ENCODE measurements at places on chromosomes 4 and X. TPM values are rescaled to one million over a fixed set of nuclear protein-coding genes. Genes with fewer than 3 reads are reported as not detected.

The UNC5C gene
- total RNA-seq: 0.97 TPM

The SHROOM2 gene
- total RNA-seq: 22.3 TPM

The TMSB4X gene
- total RNA-seq: 3,201 TPM

GRCh38 chrX:57137501-57137900 lies 304 bp upstream of the SPIN2A start:
- peaks cover 4% of the 10 kb centered on the region for H3K4me1 ChIP-seq
- H3K4me3 ChIP-seq: peak overlapping the region; percentile 81
- peak overlapping the region; percentile 84 for H3K27ac ChIP-seq
- no peak for DNase-seq

DNA sequence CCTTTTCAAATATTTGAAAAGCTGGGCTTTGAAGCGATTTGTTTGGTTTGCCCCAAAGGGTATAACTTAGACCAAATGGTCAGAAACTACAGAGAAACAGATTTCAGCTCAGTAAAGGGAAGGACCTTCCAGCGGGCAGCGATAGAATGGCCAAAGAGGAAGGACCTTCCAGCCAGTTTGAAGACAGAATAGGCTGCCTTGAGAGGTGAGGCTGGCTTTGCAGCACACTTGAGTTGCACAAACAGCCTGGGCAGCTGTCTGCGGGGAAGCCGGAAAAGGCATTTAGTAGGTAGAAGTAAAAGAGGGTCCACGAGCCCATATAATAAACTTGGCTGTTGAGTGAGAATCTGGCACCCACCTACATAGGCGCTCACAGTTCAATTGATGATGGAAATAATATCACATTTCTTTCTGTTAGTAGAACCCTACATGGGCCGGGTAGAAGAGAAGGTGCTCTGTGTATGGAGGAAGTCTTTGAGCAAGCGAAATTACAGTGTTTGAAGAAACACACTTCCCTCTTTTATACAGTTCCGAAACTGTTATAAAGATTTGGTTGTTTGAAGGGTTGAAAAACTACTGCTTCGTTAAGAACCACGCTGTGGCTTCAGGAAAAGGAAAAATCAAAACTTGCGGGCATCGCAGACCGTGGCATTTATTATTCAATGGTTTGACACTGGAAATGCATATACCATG lies 75.0 kb upstream of the SORBS2 start:
- H3K27ac ChIP-seq: no peak overlapping the region
- H3K36me3 ChIP-seq: no peaks in the 10 kb centered on the region
- no peaks in the 10 kb centered on the region for H3K27me3 ChIP-seq
- no peak overlapping the region for H3K4me3 ChIP-seq

DNA sequence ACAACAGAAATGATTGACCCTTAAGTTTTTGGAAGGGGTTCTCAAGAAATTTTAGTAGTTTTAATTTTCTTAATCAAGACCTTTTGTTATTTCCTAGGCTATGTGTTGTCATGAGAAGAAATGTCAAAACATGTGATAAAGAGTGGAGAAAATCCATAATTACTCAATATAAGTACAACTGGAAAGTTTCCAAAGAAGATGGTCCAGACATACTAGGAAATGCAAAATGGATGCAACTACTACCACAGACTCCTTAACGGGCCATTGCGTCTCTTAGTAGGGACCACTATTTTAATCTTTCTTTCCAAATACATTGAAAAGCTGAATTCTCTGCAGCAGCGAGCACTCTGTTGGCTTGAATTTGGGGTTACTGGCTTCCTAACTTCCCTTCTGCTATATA lies 148.8 kb downstream of the NWD2 start:
- no peak for DNase-seq
- no peak overlapping the region for H3K4me3 ChIP-seq
- no peaks in the 10 kb centered on the region for H3K4me1 ChIP-seq
- H3K27ac ChIP-seq: no peak overlapping the region

- no peak overlapping the region for H3K27ac ChIP-seq
- peaks cover 81% of the 10 kb centered on the region for H3K36me3 ChIP-seq
Measured at GRCh38 chr4:41679991-41680390, 68.5 kb downstream of the PHOX2B start.

- H3K27ac ChIP-seq: no peak overlapping the region
- no peak overlapping the region for H3K4me3 ChIP-seq
Measured at GRCh38 chrX:40132751-40133150, 35.0 kb upstream of the BCOR start.

DNA sequence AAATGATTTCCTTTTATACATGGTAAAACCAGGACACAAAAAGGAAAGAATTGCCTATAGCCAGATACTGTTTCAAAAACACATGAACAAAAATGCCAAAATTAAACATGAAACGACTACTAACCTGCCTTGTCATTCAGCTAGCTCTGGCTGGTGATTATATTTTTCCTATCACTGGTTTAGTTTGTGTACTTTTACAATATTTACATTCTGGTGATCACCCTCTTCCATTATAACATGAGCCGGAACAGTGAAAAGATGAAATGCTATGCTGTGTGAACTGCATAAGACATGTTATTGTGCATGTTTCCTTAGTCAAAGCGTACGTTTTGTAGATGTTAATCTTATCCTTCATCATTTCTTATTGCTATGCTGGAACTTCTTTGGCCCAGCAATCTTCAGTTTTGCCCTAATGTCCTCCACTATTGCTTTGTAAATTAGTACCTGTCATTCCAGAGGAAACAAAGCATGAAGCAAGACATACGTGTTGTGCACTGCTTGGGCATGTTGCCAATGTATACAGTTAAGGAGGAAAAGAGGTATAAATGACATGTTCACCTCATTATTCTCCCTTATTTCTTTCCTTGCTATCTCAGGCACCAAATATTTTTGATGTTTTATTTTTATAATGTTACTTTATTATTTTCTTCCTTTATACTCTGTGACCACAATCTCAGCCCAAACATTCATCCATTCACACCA lies 386.3 kb downstream of the ARHGAP24 start:
- no peak overlapping the region for H3K27ac ChIP-seq
- H3K4me1 ChIP-seq: no peaks in the 10 kb centered on the region
- H3K27me3 ChIP-seq: no peaks in the 10 kb centered on the region

- peaks cover 37% of the 10 kb centered on the region for H3K36me3 ChIP-seq
- H3K4me1 ChIP-seq: no peaks in the 10 kb centered on the region
- H3K27ac ChIP-seq: no peak overlapping the region
- H3K4me3 ChIP-seq: no peak overlapping the region
Measured at GRCh38 chr4:3098346-3098745, 23.9 kb downstream of the HTT start.

DNA sequence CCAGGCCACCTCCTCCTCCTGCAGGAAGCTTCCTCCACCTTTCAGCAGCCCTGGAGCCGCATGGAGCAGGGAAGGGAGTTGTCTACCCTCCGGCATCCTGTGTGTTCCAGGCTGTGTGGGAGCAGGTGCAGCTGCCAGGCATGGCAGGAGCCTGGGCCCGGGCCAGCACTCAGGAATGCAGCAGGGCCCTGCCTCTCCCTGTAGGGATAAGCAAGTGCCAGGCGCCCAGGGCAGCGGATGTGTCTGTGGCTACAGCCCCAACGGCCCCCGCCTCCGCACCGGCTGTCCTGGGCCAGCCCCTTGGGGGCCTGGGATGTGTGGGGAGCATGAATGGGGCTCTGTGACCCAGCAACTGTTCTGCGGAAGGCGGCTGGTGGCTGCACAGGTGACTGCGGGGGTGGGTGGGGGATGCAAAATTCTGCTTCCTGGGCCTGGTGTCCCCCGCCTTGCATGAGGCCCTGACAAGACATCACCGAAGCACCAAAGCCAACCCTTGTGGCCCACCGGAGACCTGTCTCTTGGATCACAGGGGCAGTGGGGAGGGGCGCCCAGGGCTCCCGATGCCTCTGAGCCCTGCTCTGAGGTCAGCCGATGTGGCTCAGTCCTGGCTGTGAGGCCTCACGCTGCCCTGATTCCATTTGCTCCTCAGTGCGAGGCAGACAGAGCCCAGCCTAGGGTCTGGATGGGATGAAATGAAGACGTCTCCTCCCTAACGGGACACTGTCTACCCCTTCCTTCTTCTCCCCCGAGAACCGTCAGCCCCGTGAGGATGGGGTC lies 1.4 kb upstream of the DOK7 start:
- no peak overlapping the region for H3K27ac ChIP-seq
- DNase-seq: no peak
- H3K36me3 ChIP-seq: no peaks in the 10 kb centered on the region

- H3K4me3 ChIP-seq: no peak overlapping the region
- no peak overlapping the region for H3K27ac ChIP-seq
- H3K36me3 ChIP-seq: no peaks in the 10 kb centered on the region
- H3K27me3 ChIP-seq: peaks cover 2% of the 10 kb centered on the region
- H3K4me1 ChIP-seq: no peaks in the 10 kb centered on the region
Measured at GRCh38 chr4:187426511-187426910, 569.1 kb upstream of the ZFP42 start.

GRCh38 chr4:6909970-6910339 lies 329 bp downstream of the TBC1D14 start:
- DNase-seq: peak; percentile 38
- H3K27me3 ChIP-seq: peaks cover 9% of the 10 kb centered on the region
- no peak overlapping the region for H3K27ac ChIP-seq
- H3K4me3 ChIP-seq: peak overlapping the region; percentile 95
- H3K4me1 ChIP-seq: peaks cover 25% of the 10 kb centered on the region
